CD4-positive, alpha-beta T cell treated with Interleukin-12 subunit alpha and Interleukin-12 subunit beta, for 1 hour (primary cell): ENCODE measurements at places on chromosomes 2 and 18.

DNA sequence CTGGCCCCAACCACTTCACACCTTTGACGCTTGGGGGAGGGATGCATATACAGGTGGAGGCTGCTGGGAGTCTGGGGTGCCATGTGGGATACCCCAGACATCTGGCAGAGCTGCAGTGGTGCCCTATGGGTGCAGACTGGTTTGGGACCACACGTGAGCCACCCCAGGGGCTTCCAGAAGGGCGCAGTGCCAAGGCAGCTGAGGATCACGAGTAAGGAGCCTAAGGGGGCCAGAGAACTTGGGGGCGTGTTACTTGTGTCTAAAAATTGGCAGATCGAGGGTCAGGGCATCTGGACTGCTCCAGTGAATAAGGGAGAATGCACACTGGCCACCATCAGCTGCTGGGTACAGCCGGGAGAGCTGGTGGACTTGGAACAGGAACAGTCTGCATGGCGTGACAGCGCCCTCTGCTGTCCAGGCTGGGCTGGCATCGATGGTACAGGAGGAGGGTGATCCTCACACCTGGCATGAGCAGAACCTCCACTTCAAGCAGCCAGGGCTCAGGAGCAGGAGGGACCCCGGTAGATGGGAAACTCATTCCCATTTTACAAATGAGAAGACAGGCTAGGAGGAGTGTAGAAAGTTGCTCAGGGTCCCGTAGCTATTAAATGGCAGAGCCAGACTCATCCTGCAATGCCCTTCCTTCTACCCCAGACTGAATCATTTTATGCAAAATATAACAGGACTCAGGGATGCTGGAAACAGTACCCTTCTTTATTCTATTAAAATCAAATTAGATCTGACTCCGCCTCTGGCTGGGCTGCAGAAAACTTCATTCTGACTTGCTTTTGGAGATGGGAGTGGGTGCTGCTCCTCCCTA lies 60.4 kb downstream of the ATOH8 start:
- peak; percentile 77 for DNase-seq

- no peak for DNase-seq
Observed at GRCh38 chr2:208407667-208408066, 1.1 kb downstream of the PTH2R start.

DNA sequence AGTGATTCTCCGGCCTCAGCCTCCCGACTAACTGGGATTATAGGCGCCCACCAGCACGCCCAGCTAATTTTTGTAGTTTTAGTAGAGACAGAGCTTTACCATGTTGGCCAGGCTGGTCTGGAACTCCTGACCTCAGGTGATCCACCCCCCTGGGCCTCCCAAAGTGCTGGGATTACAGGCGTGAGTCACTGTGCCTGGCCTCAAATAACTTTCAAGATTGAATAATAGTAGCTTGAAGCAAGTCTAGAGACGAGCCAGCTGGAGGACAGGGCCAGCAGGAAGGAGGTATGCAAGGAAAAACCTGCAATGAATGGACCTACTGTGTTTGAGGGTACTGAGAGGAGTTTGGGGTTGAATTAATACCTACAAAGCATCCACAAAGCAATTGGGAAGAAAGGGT lies 87.5 kb downstream of the MSH2 start:
- DNase-seq, result no peak

- DNase-seq, result no peak
Observed at GRCh38 chr18:44852818-44853217, 172.1 kb downstream of the SETBP1 start.

DNA sequence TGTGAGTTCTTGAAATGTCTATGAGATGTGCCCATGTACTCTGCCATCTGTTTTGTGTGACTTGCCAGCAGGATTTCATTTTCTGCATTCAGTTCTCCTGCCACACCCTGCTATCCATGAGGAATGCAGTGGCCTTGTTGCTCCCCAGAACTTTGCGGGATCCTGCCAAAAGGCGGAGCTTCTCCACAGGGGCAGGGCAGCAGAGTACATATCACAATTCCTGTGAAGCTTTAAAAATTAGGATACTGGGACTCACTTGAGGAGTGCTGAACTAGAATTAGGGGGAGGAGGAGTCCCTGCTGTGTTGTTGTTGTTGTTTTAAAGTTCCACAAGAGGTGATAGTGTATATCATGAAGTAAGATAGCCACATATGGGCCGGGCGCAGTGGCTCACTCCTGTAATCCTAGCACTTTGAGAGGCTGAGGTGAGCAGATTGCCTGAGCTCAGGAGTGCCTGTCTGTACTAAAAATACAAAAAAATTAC lies 76.4 kb downstream of the TANC1 start:
- DNase-seq, result no peak

- DNase-seq, result no peak
Observed at GRCh38 chr2:69070969-69071368, 58.0 kb downstream of the ANTXR1 start.

DNA sequence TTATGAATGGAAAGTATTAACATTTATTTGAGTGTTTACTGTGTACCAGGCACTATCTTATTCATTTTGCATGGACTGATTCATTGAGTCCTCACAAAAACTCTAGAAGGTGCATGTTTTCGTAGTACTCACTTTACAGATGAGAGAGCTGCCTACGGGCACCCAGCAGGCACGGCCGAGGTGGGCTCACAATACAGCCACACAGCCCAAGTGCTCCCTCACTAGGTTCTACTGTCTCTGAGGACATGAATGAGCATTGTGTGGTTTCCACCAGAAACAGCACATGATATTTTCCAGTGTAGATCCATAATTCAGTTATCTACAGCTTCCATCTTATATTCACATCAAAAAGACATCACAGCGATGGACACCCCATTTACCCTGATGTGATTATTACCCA lies 101.4 kb downstream of the FTCDNL1 start:
- no peak for DNase-seq
